Heart left ventricle (tissue), 16 donors: ENCODE measurements at places on chromosomes 7 and 10. TPM values are rescaled to one million over a fixed set of nuclear protein-coding genes. Genes with fewer than 3 reads are reported as not detected.
A peak's percentile ranks its signal among the peaks of the same experiment; 100 is the strongest.

Gene FAM25A
- polyA plus RNA-seq, result not detected

GRCh38 chr10:132388891-132389432, 8.0 kb upstream of the PWWP2B start:
- DNase-seq, result peak; percentile 29

GRCh38 chr10:117550599-117551329, 8.2 kb downstream of the EMX2 start:
- no peak for DNase-seq

- peak; percentile 59 for DNase-seq
These were observed 23.4 kb downstream of the ZPBP start for GRCh38 chr7:50069613-50070012.

DNA sequence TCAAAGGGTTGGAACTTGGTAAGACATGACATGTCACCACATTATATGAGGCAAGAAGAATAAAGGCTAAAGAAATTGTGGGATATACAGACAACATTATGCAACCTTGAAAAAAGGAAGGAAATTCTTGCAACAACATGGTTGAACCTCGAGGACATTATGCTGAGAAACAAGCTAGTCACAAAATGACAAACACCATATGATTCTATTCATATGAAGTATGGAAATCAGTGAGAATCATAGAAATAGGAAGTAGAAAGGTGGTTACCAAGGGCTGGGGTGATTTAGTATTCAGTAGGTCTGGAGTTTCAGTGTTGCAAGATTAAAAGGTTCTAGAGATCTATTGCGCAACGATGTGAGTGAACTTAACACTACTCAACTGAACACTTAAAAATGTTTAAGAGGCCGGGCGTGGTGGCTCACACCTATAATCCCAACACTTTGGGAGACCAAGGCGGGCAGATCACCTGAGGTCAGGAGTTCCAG, 126.9 kb upstream of the TBX20 start:
- no peak for DNase-seq

GRCh38 chr7:95899919-95900513, 127.7 kb downstream of the DYNC1I1 start:
- no peak for DNase-seq

Gene FRG2B
- not detected for polyA plus RNA-seq

DNA sequence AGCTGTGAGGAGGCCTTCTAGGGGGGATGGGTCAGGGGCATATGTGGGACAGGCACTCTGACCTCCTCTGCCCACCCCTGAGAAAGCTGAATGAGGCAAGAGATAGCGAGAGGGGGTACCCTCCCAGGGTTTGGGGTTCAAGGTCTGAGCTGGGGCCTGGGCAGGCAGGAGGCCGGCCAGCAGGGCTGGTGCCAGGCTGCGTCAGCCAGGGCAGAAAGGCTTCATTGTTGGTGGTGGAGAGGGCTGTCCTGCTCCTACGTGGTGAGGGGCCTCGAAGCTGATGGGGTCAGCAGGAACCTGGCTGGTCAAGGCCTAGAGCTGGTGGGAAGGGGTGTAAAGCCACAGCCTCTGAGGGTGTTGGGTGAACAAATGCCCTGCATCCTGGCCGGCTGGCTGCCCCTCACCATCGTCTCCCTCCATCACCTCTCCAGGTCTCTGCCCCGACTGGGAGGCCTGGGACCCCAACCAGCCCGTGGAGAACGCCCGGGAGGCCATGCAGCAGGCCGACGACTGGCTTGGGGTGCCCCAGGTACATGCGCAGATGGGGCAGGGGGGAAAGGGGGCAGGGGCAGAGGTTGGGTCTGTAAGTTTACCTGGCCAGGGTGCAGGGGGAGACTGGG, 6.6 kb downstream of the FLNC start:
- no peak for DNase-seq

DNA sequence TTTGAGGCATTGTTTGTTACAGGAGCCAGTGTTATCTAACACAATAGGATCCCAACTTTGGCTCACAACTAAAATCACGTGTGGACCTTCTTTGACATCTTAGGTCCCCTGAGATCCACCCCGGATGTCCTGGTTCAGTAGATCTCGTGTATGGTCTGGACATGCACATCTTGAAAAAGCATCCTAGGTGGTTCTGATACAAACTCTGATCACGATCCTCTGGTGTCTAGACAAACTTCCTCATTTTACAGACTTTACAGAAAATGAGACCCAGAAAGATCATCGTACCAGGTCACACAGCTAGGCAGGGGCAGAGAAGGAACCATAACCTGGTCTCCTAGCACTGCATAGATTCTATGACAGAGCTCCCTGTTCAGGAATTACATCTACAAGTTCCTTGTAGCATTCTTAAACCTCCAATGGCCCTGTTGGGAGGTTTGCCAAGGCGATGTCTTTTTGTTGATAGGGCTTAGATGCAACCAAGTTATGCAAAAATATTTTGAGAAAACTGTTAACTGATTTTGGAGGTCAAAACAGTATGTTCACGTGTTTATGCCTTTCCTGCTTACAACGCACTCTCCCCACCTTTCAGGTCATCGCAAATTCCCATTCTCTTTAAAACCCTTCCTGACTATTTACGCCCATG, 30.8 kb upstream of the CHST15 start:
- no peak for DNase-seq

DNA sequence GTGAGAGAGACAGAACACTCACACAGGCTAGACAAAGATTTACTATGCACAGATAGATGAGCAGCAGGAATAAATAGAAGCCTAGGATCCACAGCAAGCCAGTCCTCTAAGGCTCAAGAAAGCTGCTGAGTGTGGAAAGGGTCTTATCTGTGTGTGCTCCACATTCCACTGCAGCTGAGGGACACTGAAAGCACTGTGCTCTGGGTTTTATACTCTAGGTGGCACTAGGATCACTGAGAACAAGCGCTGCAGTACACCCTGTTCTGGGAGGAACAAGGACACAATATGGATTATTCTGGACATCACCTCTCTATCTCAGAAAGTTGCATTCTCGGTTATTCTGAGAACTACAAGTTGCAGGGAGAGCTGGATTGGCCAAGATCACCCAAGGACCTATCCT, 4.9 kb upstream of the KLHL7 start:
- DNase-seq, result no peak

DNA sequence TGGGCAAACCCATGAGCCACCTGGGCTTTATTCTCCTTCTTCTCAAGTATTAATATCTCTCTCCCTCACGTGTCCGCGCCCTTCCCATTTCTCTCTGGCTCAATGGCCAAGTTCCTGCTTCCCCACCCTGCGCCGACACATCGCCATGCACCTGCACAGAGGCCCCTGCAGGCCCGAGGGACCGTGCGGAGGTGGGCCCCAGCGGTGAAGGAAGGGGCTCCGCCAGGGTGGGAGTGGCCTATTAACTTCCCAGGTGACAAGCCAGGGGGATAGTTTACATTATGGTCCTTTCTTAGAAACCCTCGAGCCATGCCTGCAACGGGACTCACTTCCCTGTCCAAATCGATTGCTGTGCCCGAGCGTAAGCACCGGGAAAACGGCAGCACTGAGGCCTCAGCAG, 110.0 kb upstream of the ADARB2 start:
- no peak for DNase-seq

DNA sequence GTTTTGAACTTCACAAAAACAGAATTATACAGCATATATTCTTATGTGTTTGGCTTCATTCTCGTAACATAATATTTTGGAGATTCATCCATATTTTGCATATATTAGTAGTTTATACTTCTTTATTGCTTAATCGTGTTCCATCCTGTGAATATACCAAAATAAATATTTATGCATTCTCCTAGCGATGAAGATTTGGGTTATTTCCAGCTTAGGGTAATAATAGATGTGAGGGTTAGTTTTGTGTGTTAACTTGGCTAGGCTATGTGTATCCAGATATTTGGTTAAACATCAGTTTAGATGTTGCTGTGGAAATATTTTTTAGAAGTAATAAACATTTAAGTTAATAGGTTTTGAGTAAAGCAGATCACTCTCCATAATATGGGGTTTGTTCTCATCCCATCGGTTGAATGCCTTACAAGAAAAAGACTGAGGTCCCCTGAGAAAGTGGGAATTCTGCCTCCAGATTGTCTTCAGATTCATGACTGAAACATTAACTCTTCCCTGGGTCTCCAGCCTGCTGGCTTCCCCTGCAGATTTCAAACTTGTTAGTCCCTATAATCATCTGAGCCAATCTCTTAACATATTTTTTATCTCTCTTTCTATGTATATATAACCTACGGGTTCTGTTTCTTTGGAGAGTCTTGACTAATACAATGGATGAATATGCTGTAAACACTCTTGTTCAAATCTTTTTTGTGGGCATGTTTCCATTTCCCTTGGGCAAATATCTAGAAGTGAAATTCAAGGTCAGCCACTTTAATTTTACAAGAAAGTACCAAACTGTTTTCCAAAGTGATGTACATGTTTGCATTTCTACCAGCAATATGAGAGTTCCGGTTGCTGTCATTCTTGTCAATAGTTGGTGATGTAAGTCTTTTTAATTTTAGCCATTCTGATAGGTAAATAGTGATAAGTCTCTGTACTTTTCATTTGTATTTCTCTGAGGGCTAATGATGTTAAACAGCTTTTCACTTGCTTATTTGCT, 48.7 kb downstream of the PDK4 start:
- no peak for DNase-seq

DNA sequence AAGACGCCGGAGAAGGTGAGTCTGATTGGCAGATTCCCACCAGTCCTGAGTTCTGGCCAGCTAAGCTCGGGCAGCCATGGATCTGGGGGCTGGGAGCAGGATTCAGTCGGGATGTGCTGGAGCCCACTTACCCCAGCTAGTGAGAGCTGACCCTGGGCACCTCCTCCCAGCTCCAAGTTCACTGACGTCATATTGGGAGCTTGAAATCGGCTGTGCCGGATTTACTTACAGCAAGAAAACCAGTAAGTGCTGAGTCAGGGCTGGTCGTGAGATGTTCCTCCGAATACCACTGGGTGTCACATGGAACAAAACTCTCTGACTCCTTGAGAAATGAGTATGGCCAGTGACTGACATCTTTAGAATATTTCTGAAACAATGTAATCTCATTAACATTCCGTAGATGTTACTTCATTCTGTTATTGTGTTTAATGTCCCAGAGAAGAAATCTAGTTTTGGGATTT, 621.2 kb downstream of the SDK1 start:
- no peak for DNase-seq

DNA sequence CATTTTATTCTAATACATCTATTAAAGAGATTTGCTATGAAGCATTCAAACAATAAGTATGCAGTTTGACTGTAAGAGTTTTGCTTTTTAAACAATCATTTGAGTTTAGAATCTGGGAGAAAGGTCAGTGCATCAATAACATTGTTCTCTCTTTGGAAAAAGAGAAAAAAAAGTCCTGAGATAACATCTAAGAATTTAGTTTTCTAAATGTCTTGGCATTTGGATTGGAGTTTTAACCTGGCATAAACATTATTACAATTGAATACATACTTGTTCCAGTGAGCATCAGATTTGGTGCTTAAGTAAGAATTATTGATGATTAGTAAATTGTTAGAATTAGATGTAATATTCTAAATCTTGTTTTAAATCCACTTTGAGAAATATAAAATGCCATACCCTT, 47.2 kb upstream of the AKR1E2 start:
- no peak for DNase-seq

GRCh38 chr7:34558022-34558421, 100.0 kb upstream of the NPSR1 start:
- DNase-seq, result no peak
